Ovary (tissue), 10 donors: ENCODE measurements at places on chromosomes 2 and 18.

DNA sequence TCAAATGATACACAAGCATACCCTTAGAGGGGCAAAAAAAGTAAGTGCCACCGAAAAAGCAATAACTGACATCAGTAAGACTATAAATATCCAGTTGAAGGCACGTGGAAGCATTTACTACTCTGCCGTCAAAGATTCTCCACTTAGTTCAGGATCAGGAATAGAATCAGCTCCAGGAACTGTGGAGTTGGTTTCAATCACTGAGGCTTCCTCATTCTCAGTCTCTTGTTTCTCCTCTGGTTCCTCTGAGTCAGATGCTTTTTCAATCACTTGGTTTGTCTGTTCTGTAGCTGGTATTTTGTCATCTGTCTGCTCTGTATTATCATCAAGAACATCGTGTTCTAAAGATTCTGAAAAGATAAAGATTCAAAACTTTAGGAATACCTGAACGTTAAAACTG is 72.2 kb downstream of the LNPK start:
- no peak overlapping the region for H3K4me3 ChIP-seq
- H3K27me3 ChIP-seq = no peaks in the 10 kb centered on the region
- no peaks in the 10 kb centered on the region for H3K36me3 ChIP-seq
- no peaks in the 10 kb centered on the region for H3K4me1 ChIP-seq
- no peak for DNase-seq
- H3K27ac ChIP-seq = no peak overlapping the region

DNA sequence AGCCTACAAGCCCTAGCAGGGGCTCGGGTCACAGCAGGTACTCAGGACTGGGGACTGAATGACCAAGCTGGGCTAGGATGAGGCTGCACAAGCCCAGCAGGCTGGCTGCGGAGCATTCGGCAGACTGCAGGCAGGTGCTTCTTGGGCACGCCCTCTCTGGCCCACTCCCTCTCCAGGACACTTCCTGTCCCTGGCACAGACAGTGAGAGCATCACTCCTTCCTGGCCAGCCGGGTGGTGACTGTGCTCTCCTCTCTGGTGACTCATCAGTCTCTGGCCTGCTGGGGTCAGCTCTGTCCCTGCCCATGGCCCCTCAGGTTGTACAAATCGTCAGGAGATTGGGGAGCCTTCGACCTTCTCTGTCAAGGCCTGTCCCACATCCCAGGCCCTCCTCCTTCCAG is 22.5 kb downstream of the C1QL2 start:
- no peak overlapping the region for H3K27ac ChIP-seq
- no peak overlapping the region for H3K4me3 ChIP-seq
- no peaks in the 10 kb centered on the region for H3K27me3 ChIP-seq
- no peaks in the 10 kb centered on the region for H3K4me1 ChIP-seq
- no peaks in the 10 kb centered on the region for H3K36me3 ChIP-seq

DNA sequence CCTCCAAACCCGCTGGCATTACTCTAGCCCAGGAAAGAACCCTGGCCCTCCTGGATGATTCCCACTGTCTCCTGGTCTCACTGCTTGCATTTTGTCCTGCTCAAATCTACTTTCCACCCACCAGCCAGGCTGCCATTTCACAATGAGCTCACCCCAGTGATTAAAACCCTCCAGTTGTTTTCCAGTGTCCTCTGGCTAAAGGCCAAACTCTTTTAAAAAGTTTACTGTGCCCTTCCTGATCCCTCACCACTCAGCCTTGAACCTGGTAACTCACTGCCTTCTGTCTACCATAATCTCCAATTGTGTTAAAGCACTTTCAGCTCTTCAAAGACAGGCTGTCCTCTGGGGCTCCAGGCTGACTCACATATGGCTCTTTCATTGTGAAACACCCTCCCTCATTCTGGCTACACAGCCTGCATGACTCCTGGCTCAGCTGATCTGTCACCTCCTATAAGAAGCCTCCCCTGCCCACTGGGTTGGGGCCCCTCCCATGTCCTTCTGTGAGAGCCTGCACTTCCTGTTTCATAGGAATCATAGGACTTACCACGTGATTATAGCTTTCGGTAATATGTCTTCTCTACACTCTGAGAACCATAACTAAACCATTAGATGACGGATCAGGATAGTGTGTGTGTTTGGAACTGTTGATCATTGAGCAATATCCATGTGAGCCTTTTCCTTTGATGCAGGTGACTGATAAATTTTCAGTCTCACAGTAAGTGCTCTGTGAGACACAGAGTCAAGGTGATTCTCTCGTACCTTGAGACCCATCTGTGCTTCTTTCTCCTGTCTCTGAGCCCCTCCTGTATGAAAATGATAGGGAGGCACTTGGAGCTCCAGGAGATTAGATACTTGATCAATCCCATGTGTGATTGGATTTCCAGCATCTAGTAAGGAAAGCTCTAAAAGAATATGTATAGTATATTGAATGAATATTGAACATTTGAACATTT is 590.8 kb upstream of the ID2 start:
- peak; percentile 83 for DNase-seq
- H3K27me3 ChIP-seq = no peaks in the 10 kb centered on the region
- no peaks in the 10 kb centered on the region for H3K4me1 ChIP-seq

- no peaks in the 10 kb centered on the region for H3K36me3 ChIP-seq
- no peak overlapping the region for H3K4me3 ChIP-seq
- DNase-seq = no peak
These were observed 23.2 kb downstream of the AFF3 start for GRCh38 chr2:100119235-100119634.

- DNase-seq = no peak
- no peak overlapping the region for H3K27ac ChIP-seq
- H3K27me3 ChIP-seq = no peaks in the 10 kb centered on the region
- H3K4me1 ChIP-seq = no peaks in the 10 kb centered on the region
- H3K36me3 ChIP-seq = no peaks in the 10 kb centered on the region
These were observed 60.6 kb upstream of the ATP8B1 start for GRCh38 chr18:57863706-57864105.
